AG08395 (cell line): ENCODE measurements at places on chromosomes 13 and 19.

DNA sequence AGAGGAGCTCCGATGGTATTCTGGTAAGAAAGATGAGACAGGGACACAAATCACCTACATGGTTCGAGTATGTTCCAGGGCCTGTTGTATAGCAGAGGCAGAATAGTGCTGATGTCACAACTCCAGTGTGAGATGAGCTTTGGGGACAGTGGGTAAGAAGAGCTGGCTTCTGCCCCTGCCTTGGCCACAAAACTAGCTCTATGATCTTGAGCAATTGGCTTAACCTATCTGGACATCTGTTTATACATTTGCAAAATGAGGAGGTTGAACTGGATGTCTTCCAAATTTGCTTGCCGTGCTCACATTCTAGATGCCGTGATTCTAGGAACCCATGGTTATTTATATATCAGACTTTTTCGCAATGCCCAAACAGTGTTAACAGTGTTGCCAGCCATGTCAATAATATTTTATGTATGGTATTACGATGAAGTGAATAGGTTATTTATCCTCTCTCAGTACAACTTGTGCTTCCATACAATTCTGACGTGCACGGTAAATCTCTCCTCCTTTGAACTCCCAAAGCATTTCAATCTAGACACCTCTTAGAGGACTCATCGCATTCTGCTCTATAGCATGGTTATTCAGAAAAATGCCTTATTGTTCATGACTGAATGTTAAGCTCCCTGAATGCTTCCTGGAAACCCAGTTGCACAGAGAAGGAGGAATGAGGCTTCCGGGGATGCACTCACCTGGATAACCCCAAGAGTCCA, 316.0 kb downstream of the FOXO1 start:
- no peak for DNase-seq

- DNase-seq, result no peak
Measured at GRCh38 chr19:45764475-45764874, 4.6 kb downstream of the SIX5 start.

DNA sequence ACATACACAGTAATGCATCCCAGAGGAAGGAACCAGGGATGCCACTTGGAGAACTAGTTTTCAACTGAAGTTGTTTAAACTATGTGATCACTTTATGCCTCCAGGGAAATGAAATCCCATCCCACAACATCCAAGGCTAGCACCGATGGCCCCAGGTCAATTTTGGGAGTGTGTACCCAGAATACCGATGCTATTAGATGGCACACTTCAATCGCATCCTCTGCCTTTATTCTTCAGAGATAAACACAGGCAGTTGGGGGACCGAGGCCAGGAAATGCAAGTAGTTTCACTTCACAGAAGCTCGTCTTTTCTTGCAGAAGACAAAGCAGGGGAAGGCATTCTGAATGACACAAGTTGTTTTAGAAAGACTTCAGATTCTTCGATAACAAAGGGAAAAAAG, 13.8 kb downstream of the STK24 start:
- no peak for DNase-seq

GRCh38 chr13:110445722-110446574, 115.6 kb downstream of the RAB20 start:
- no peak for DNase-seq

DNA sequence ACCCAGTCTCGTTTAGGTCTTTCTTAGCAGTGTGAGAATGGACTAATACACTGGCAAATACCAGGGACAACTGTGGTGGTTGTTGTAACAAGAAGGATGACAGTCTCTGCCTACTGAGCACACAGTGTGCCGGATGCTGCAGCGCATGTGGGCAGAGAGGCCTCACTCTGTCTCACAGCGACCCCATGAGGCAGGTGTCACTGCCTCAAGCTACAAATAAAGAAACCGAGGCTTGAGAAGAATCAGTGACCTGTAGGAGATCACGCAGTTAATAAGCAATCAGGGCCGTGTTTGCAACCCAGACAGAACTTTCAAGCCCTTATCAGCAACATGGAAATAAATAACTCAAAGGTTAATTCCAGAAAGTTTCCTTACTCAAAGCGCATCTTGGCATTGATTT, 40.5 kb upstream of the GAS6 start:
- DNase-seq, result no peak

DNA sequence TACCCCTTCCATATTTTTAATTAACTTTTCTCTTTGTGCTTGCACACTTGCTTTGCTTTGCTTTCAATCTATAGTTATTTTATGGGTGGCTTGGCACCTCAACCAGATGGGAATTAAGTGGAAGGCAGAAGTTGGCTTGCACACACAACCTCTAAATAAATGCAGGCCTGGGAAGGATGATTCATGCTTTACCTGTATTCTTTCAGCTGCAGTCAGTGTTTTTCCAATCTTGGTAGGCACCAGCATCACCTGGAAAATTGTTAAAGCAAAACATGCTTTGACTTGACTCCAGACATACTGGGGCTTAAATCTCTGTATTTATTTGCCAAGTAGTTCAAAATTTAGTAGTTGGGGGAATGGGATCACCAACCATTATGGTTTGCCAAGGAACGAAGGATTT, 543.0 kb downstream of the GPC6 start:
- DNase-seq, result no peak
